ENCODE measurements at places on chromosomes 2 and 18.
A peak's percentile ranks its signal among the peaks of the same experiment; 100 is the strongest.

GRCh38 chr2:64021578-64021977 is 2.4 kb upstream of the VPS54 start:
- no peak for DNase-seq
- H3K4me1 ChIP-seq = peaks cover 16% of the 10 kb centered on the region
- no peaks in the 10 kb centered on the region for H3K27me3 ChIP-seq

DNA sequence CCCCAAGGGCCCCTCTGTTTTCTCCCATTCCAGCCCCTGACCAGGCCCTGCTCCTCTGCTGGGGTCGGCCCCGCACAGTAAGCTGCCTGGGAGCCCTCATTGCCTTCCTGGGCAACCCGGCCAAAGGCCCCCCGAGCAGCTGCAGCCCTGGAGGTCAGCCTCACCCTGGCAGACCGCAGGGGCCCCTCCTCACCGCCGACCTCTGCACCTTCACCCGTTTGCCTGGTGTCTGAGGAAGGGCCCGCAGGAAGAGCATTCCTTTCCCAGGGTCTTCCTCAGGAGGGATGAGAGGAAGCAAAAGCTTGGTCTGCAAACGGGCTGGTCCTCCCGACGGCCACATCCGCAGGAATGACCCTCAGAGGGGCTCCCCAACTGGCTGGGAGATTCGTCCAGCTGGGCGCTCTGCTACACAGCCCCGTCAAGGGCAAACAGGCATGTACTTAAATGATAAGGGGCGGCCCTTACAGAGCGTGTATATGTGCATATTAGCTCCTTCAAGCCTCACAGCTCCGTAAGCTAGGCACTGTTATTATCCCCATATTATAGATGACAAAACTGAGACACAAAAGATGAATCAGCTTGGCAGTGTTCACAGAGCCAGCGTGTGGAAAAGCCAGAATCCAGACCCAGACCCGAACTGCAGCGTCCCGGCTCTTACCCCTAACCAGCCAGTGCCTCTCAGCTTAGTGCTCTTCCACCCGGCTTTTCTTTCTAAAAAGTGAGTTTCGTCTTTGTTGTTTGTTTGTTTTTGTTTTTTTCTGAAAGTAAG is 52.8 kb downstream of the SLC4A1AP start:
- peaks cover 9% of the 10 kb centered on the region for H3K4me1 ChIP-seq
- no peak overlapping the region for H3K4me3 ChIP-seq
- H3K27ac ChIP-seq = no peak overlapping the region
- DNase-seq = no peak

DNA sequence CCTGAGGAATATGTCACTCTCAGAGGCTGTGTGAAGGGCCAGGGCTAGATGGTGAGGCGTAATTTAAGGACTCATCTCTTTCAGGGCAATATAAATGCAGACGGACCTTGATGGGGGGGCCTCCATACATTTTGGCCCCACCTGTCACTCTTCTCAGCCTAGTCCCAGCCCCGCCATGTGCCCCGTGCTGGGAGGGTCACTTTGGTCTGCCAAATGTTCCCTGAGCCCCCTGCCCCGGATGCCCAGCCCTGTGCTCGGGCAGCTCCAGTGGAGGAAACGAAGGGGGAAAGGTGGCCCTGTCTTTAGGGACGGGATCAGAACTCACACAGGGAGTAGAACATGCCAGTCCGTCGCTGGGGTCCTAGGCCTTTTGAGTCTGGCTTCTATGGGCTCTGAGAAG is 168.6 kb downstream of the KLHL29 start:
- no peaks in the 10 kb centered on the region for H3K36me3 ChIP-seq
- no peaks in the 10 kb centered on the region for H3K4me1 ChIP-seq
- H3K27me3 ChIP-seq = no peaks in the 10 kb centered on the region
- peak overlapping the region; percentile 17 for H3K27ac ChIP-seq
- no peak for DNase-seq

DNA sequence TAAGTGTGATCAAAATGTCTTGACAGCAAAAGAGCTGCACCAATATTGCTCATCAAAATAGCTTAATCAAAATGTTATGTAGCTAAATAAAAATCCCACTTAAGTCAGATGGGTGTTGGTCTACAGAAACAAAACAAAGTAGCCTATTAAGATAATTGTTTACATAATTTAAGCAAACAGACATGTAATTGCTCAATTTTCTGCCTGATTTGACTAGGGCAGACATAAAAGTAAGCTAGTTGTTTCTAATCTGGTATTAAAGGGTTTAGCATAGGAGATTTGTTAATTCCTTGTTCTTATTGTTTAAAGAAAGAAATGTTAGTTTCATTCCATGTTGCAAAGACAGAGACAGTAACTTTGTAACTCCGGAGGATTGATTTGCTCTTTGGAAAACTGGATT is 11.5 kb upstream of the FEZ2 start:
- no peak overlapping the region for H3K4me3 ChIP-seq
- no peak overlapping the region for H3K27ac ChIP-seq
- no peak for DNase-seq
- no peaks in the 10 kb centered on the region for H3K36me3 ChIP-seq

DNA sequence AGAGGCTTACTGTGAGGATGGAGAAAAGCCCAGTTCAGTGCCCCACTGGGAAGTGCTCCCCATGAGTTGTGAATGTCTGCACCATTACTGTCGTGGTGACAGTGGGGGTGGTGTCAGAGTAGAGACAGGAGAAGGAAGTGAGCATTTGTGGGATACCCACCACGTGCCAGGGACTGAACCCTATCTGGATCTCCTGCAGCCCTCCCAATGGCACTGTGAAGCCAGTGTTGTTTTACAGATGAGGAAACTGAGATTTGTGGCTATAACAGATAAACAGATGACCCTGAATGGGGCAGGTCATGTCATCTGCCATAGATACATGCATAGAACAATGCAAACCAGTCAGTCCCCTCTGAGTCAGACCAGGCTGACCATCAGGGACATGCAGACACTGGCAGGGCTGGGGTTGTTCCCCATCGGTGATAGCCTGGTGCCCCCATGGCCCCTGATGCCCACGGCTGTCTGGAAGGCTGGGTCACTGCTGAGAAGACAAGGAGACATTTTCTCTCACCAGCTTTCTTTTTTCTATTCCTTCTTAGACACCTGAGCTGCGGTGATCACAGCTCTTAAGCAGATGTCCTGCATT is 60.8 kb downstream of the EMILIN2 start:
- H3K4me3 ChIP-seq = peak overlapping the region; percentile 70
- peaks cover 33% of the 10 kb centered on the region for H3K36me3 ChIP-seq
- H3K4me1 ChIP-seq = peaks cover 14% of the 10 kb centered on the region
- peak overlapping the region; percentile 77 for H3K27ac ChIP-seq

DNA sequence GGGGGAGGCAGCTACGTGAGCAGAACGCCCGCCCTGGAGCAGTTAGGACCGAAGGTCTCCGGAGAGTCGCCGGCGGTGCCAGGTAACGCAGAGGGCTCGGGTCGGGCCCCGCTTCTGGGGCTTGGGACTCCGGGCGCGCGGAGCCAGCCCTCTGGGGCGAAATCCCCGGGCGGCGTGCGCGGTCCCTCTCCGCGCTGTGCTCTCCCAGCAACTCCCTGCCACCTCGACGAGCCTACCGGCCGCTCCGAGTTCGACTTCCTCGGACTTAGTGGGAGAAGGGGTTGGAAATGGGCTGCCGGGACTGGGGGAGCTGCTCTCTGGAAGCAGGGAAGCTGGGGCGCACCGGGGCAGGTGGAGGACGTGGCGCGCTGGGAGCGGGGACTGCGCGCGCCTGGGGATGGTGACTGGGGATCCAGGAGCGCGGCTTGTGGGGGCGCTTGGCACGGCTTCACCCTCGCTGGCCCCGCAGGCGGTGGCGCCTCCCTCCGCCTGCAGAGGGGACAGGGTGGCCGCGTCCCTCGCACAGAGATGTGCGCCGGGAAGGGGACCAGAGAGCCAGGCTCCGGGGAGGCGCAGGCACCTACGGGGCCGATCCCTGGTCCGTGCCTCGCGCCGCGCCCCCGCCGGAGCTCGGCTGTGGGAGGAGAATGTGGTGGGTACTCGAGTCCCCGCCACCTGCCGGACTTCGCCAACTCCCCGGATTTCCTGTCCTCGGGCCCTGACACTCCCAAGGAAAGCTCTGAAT is 688 bp downstream of the CDH20 start:
- H3K4me3 ChIP-seq = peak overlapping the region; percentile 29
- H3K27ac ChIP-seq = no peak overlapping the region
- no peak for DNase-seq
- peaks cover 8% of the 10 kb centered on the region for H3K4me1 ChIP-seq

DNA sequence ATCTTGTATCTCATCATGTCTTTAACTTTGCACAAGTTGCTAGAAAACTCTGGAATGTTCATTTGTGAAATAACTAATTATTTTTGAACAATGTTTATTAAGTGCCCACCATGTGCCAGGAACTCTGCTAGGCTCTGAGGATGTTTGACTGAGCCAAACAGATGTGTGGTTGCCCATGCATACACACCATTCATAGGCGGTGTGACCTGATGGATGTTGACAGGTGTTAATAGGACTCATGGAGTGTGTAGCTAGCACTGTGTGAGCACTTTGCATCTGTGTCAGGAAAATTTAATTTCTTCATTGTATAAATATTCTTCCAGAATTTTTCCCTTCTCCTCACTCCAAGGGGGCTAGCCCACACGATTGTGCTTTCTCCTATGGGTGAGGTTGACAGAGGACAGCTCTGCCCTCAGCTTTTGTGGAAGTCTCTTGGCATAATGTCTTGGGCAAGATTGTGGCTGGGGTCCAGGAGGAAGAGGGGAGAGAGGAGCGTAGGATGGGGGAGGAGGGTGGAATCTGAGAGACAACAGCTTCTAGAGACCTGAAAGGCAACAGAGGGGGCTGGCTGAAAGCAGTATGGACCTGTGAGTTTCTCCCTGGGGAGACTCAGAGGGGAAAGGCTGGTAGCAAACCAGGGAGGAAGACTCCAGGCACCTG is 214.6 kb upstream of the CXCR4 start:
- no peaks in the 10 kb centered on the region for H3K27me3 ChIP-seq
- no peak for DNase-seq
- H3K27ac ChIP-seq = no peak overlapping the region
- H3K36me3 ChIP-seq = no peaks in the 10 kb centered on the region
- H3K4me1 ChIP-seq = no peaks in the 10 kb centered on the region

GRCh38 chr2:237694415-237695194 is 67.2 kb downstream of the LRRFIP1 start:
- no peaks in the 10 kb centered on the region for H3K36me3 ChIP-seq
- no peaks in the 10 kb centered on the region for H3K27me3 ChIP-seq
- DNase-seq = peak; percentile 74
- peak overlapping the region; percentile 98 for H3K27ac ChIP-seq
- H3K4me3 ChIP-seq = peak overlapping the region; percentile 88

DNA sequence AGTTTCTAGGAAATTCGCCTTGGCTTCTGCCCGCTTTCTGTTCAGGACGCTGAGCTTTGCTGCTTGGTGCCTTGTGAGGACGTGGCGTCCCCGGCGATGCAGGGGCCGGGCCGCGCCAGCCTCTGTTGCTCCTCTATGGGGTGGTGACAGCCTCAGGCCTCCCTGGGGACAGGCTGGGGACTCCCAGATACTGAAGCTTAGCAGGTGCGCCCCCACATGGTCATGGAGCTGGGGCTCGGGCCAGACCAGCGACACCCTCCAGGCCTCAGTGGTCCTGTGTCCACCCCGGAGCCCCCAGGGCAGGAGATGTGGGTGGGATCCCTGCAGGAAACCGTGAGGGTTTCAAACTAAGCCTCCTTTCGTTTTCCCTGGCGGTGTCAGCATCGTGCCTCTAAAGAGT is 29.2 kb downstream of the KCNG2 start:
- H3K27me3 ChIP-seq = no peaks in the 10 kb centered on the region
- H3K27ac ChIP-seq = no peak overlapping the region
- H3K36me3 ChIP-seq = no peaks in the 10 kb centered on the region
- no peaks in the 10 kb centered on the region for H3K4me1 ChIP-seq
- H3K4me3 ChIP-seq = no peak overlapping the region
- no peak for DNase-seq

DNA sequence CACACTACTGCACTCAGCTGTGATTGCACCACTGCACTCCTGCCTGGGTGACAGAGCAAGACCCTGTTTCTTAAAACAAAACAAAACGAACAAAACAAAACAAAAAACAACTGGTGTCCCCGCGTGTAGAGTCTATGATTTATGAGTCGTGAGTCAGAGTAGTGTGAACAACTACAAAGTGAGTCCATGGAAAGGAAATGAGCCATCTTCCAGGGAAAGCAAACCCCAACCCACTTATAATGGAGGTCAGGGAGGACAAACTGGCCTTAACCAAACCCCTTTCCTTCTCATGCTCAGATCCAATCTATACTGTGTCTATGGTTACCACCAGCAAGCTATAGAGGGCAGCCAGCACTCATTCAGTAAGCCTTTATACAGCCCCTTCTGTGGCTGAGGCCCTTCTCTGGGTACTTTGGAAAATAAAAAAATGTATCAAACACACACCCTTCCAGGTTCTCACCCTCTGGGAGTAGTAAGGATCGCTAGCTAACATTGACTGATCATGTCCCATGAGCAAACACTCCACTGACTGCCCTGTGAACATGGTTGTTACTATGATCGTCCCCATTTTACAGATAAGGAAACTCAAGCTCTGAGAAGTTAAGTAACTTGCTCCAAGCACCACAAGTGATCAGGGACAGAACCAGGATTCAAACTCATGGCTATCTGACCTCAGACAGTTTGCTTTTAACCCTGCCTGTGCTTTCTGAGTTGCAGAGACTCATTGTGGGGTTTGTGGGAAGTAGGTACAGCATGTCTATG is 24.7 kb upstream of the COLEC12 start:
- no peak overlapping the region for H3K27ac ChIP-seq
- H3K4me3 ChIP-seq = no peak overlapping the region
- H3K27me3 ChIP-seq = no peaks in the 10 kb centered on the region
- DNase-seq = no peak
- peaks cover 3% of the 10 kb centered on the region for H3K4me1 ChIP-seq

GRCh38 chr2:97967216-97967592 is 28.5 kb downstream of the TMEM131 start:
- H3K36me3 ChIP-seq = no peaks in the 10 kb centered on the region
- peaks cover 24% of the 10 kb centered on the region for H3K4me1 ChIP-seq
- H3K27me3 ChIP-seq = no peaks in the 10 kb centered on the region
- H3K4me3 ChIP-seq = no peak overlapping the region
- DNase-seq = no peak
- no peak overlapping the region for H3K27ac ChIP-seq

Measured in upper lobe of right lung (tissue), 1 donor.